GM19239 (cell line): ENCODE measurements at places on chromosomes 3 and 15.

DNA sequence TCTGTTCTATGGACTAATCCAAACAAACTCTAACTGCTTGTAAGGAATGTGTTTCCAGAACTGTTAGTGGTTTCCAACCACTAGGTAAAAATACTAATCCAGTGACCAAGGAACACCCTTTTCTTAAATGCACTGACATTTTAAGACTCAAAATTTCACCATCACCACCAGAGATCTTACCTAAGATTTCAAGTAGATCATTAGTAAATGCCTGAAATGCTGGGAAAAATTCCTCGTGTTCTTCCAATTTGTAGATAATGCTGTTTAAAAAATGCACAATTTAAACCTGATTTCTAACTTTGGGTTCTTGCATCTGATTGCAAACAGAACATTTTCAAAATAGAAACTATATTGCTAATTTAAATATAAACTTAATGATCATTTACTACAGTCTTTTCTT is 63.4 kb downstream of the ESYT3 start:
- DNase-seq: no peak

DNA sequence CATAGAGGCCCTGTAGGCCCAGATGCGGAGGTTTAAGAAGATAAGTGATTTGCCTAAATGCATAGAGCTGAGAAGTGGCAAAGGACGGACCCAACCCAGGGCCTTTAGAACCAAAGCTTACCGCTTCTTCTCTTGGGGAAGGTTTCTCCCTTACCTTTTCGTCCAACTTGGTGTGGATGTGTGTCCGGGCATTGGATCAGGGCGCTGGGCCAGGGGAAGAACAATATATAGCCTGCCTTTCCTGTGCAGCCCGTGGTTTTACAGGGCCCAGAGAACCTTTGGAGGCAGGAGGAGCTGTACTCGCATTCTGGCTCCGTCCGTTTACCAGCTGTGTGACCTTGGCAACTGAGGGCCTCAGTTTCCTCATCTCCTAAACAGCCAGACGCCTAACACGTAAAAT is 686 bp upstream of the P3H2 start:
- no peak for DNase-seq

DNA sequence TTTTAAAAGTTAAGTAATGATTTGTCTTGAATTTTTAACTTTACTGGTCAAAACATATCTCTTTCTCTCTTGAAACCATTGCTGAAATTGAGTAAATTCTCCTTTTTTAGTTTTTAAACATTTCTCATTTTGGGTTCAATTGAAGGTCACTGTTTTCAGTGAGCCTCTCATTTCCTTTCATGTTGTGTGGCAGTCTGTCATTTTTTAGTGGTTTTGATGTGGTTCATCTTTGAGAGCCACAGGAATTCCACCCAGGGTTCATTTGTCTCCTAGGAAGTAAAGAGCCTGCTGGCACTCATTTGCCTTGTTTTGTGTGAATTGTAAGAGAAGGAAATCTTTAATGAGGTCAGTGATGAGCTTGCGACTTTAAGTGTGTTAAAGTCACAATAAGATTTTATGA is 10.4 kb downstream of the CLDN11 start:
- DNase-seq: no peak

DNA sequence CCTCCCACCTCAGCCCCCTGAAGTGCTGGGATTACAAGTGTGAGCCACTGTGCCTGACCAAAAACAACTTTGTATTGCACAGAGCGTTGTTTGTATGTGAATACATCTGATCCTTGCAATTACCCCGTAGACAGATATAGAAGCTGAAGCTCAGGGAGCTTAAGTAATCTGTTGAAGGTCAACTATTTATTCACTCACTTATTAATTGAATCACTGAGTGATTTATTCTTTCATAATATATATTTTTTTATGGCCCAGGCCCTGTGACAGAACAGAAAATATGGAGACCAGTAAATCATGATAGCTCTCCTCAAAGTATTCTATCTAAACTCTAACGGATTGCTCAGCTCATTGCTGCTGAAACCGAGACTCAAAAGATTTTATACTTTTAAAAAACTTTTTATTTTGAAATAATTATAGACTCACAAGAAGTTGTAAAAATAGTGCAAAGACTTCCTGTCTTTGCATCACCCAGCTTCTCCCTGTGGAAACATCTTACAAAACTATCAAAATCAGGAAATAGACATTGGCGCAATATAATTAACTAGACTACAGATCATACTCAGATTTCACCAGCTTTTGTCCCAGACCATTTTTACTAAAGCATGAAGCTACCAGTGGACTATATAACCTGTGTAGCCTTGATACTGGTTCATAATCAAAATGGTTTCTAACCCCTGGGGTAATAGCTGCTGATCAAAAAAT is 466.1 kb downstream of the PDCD6IP start:
- DNase-seq: no peak

- no peak for DNase-seq
Measured at GRCh38 chr3:69129531-69129930, 7.1 kb upstream of the LMOD3 start.

DNA sequence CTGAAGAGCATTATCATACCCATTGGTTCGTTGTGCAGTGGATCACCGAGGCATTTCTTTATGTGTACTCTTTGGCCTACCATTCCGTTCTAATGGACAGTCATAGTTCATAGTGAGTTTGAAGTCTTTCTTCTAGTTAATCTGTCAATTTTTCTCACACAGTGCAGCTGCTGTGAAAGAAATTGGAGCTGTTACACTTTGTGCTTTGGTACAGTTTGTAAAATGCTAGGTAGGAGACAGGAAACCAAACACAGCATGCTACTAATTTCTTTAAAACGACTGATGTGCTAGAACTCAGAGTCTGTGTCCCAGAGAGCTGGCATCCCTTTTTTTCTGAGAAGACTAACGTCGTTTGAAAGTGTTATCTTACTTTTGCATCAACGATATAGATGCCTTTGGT is 218.9 kb downstream of the CNTN4 start:
- DNase-seq: no peak

DNA sequence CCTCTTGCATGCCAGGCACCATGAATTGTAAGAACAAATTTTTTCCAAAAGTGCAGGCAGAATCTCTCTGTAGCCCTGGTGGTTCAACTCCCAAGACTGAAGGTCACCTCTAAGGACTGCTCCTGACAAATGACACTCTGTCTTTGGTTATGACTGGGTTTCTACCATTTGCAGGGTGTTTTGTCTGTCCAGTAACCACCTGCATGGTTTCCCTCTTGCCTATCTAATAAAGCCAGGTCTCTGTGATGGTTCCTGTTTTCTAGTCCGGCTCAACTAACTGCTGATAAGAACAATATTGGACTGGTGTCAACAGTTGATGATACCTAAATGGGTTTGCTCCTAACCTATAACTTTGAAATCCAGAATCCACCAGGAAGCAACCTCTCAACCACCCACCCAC is 43.7 kb downstream of the ATP8B4 start:
- no peak for DNase-seq

GRCh38 chr3:172140499-172141391 is 101.4 kb downstream of the FNDC3B start:
- no peak for DNase-seq
